ENCODE measurements at places on chromosomes 2 and 18.

- no peak for DNase-seq
Measured at GRCh38 chr18:54229421-54230059, 5.1 kb upstream of the MBD2 start.

- DNase-seq = no peak
Measured at GRCh38 chr2:42125841-42126594, 43.1 kb upstream of the EML4 start.

GRCh38 chr18:59764281-59764680 is 67.1 kb upstream of the CCBE1 start:
- no peak for DNase-seq

DNA sequence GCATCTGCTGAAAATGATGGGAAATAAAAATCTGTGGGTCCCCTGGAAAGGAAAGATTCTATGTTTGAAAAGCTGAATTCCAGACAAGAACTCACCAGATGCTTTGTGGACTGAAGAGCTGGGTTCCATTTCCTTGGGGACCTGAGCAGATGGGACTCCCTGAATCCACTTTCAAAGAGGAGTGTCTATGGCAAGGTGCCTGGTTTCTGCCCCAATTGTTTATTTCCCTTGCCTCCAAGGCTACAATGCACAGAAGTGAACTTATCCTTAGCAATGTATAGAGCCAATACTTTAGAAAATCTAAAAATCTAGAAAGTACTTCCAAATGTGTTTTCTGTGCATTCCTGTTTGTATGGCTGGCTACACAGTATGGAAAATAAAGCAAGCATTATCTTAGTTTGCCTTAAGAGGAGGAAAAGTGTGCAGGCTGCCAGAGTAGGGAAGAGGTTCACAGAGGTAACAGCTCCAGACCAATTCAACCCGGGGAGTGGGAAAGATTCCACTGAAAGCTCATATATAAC is 420.5 kb downstream of the NRXN1 start:
- DNase-seq = no peak

- no peak for DNase-seq
Measured at GRCh38 chr2:178482437-178482836, 2.2 kb downstream of the PLEKHA3 start.

DNA sequence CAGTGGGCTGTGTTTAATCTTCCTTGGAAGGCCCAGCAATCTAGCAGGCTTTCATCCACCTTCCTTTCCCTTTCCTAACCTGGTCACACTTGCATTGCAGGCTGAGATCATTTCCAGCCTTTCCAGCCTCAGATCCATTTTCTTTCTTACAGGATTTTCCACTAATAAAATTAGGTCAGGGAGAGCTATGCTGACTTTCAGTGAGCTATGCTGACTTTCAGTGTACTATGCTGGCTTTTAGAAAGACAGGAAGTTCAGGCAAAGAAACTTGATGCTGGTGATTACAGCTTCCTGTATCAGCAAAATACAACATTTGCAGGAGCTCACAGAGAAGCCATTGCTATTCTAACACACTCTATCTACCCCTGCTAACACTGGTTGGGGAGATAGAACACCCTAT is 735.0 kb downstream of the CCDC85A start:
- DNase-seq = no peak
